ENCODE measurements at places on chromosomes 4 and X.
A peak's percentile ranks its signal among the peaks of the same experiment; 100 is the strongest.

- no peak for DNase-seq
Observed at GRCh38 chr4:147756417-147756816, 24.5 kb downstream of the ARHGAP10 start.

DNA sequence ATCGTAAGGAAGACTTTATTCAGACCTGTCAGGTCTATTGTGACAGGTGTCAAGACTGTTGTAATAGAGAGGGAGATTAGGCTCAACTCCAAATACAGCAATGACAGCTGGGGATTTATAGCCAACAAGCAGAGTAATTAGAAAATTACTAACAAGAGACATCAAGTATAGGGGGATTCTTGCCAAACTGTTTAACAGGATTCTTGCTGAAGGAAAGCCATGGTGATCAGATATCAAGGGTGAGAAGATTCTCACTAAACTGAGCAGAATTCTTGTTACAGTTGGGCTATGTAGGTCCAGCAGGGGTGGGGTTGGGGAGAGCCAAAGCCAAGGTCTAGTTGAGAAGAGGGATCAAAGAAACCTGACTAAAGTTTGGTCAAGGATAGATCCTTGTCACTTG is 461.0 kb upstream of the GALNT7 start:
- DNase-seq, result no peak

DNA sequence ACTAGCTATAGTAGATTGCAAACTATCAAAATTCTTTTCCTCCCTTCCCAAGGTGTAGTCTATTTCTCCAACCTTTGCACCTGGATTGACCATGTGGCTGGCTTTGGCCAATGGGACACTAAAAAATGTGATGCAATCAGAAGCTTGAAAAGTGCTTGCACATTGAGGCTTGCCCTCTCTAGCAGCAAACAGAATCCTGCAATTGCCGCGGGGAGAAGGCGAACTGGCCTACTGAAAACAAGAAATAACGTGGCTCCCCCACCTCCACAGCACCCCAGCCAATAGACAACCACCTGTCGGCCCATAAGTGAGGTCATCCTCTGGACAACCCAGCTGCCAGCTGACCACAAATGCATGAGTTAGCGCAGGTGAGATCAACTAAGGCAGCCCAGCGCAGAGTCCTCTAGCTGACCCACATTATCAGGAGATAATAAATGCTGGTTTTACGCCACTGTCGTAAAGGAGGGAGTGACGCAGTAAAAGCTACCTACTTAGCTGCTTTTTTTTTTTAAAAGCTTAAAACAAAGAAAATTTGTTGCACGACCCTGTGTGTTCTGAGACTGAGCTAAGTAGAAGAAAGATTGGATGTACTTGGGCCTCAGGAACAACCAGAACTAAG is 95.2 kb downstream of the GK start:
- no peak for DNase-seq

GRCh38 chr4:123025398-123025797 is 103.0 kb upstream of the NUDT6 start:
- DNase-seq, result no peak

- no peak for DNase-seq
Observed at GRCh38 chr4:104210420-104210819, 284.3 kb downstream of the CXXC4 start.

GRCh38 chrX:71930298-71930697 is 19.7 kb downstream of the NHSL2 start:
- DNase-seq, result no peak

- DNase-seq, result peak; percentile 95
Observed at GRCh38 chr4:185559915-185560281, 24.6 kb upstream of the PDLIM3 start.

DNA sequence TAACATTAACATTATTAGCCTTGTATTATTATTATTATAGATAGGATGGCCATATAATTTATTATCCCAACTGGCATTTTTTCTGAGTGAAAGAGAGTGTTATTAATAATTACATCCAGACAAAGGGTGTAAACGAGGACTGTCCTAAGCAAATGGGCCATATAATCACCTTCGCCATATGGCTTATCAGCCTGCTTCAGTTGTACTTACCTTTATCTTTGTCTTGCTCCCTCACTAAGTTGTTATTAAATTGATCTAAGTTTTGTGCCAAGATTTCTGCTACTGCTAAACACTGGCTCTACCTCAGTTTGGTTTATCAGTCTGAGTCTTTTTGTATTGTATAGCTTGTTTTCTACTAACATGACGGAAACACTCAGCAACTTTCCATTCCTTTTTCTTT is 76.9 kb downstream of the STIM2 start:
- no peak for DNase-seq

DNA sequence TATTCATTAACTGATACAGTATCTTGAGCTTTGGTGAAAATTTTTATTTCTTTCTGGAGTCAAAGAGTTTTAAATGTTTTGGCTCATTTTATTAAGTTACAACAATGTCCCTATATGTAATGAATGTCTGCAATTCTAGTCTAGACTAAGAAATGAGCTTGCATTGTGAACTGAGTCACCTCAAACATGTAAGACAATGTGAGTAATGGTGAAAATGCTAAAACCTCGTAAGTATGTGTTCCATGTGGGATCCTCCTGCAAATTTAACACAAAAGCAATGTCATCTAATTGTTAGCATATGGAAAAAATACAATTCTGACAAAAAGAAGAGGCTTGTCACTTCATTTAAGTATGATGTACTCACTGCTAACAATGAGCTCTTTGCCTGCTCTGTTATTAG is 480.5 kb upstream of the FSTL5 start:
- DNase-seq, result no peak

DNA sequence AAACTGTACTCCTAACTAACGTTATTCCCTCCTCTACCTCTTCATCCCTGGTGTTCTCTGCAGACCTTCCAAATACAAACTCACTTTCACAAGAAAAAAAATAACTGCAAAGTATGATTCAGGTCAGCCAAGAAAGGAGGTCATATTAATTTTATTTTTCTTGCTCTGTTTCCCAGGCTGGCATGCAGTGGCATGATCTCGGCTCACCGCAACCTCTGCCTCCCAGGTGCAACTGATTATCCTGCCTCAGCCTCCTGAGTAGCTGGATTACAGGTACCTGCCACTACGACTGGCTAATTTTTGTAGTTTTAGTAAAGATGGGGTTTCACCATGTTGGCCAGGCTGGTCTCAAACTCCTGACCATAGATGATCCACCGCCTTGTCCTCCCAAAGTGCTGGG is 156.6 kb downstream of the CHIC2 start:
- no peak for DNase-seq

GRCh38 chr4:153531000-153531358 is 64.8 kb downstream of the TMEM131L start:
- DNase-seq, result no peak

GRCh38 chrX:115912372-115912897 is 258.1 kb upstream of the AGTR2 start:
- DNase-seq, result peak; percentile 57

DNA sequence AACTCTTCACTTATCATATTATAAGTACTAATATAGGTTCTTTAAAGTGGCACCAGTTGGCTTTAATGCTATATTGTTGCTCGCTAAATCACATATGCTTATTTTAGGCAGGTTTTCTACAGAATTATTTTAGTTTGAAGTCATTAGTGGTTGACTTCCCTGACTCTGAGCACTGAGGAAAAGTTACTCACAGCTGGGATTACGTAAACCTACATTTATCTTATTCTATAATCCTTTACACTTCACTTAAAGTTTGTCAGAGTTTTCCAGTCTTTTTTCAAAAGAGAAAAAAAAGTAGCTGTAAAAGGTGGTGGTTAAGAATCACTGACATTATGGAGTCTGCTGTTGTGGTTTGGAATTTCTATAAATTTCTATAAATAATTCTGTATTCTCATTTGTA is 5.8 kb downstream of the UGT2B4 start:
- no peak for DNase-seq

- no peak for DNase-seq
Observed at GRCh38 chrX:66144258-66144657, 19.8 kb upstream of the HEPH start.

GRCh38 chrX:70253377-70254062 is 6.5 kb downstream of the P2RY4 start:
- DNase-seq, result no peak

DNA sequence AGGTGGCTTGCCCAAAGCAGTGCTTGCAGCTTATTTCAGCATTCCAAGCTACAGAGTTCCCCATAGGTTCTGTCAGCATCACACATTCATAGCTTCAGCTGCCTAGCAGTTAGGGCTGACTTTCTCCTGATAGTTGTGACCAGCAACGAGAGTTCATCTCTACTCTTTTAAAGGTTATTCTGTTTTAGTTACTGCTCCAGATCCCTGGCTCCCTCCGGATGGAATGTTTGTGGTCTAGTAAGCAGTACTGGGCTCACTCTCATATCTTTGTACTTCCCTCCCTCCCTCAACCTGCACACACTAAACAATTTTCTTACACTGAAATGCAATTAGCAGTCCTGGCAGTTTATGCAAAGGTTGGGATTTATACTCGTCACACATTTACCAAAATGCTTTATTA is 43.9 kb downstream of the PTTG2 start:
- DNase-seq, result no peak

DNA sequence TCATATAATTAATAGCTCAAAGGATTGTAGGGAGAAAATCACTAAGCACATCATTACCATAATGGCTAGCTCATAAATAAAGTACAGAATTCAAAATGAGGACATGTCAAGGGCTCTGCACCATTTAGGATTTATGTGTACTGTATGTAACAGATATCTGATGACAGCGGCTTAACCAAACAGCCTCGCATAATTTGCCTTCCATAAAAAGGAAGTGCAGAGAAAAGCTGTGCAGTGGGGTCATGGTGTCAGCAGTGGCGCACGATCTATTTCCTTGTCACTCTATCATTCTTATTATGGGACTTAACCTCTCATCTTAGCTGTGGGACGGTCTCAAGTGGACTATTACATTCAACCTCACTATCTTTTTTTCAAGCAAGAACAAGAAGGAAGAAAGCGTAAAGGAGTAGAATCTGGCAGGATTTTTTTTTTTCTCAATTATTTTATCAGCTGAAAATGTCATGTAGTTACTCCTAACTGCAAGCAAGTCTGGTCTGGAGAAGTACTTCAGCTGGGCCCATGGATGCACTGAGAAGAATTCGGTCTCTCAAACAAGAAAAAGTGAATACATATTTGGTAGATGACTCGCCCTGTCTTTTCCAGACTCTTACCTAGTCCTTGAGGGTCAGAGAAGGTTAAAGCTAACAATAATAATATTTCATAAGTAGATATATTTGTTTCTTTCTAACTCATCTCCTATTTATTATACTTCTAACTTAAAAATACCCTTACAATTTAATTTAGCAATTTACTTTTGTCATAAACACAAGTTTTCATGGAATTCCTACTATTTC is 94.6 kb downstream of the COX18 start:
- DNase-seq, result no peak

GRCh38 chr4:66929748-66930147 is 615.6 kb downstream of the CENPC start:
- no peak for DNase-seq

DNA sequence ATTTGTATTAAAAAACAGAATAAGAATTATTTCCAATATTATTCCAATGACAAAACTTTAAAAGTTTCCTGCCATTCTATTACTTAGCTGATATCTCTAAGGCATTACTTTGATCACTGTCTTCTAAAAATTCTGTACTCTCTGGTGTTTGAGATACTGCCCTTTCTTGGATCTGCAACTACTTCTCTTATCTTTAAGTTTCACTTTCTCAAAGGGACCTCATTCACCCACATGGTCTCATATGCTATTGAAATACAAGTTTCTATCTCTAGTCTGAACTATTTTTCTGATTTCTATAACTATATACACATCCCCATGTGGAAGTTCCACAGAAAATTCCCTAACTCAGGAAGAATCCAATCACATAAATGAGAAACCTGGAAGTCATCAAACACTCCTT is 22.2 kb downstream of the TMPRSS11E start:
- DNase-seq, result no peak

DNA sequence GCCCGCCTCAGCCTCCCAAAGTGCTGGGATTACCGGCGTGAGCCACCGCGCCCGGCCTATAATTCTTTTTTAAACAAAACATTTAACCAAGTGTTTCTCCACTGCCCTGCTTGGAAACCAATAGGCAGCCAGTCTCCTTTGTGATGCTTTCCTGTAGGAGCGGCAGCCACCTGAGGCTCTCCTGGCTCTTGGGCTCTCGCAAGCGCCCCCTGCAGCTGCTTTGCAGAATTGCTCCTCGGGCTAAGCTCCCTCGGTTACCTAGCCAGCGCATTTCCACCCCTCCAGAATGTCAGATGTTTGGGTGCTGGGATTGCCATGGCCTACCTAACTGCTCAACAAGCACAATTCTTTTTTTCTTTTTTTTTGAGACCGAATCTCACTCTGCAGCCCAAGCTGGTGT is 7.7 kb downstream of the S100P start:
- DNase-seq, result peak; percentile 46

GRCh38 chrX:43998374-43998773 is 25.2 kb upstream of the NDP start:
- DNase-seq, result no peak

DNA sequence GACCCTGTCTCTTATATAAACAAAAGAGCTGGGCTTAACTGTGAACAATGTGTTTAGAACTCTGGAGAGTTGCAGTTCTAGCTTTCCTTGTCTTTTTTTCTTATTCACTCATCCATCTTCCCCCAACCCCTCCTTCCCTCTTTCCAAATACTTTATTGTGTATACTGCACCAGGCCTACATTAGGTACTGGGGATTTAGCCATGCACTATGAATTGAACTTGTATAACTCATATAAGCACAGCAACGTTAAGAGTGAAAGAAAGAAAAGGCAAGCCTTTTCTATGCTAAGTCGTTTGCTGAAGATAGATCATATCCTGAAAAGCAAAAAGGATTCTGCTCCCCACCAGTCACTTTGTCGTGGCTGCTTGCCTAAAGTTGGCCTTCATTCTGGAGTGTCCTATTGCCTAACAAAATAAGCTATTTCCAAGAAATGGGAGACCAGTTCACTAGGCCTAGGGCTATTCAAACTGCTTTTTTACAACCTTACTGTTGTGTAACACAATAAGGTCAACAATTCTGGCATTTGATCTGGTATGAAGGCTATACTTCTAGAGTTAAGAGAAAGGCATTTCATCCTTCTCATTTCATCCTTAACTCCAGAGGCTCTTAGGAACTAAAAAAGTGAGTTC is 32.2 kb downstream of the CCNI start:
- DNase-seq, result no peak

DNA sequence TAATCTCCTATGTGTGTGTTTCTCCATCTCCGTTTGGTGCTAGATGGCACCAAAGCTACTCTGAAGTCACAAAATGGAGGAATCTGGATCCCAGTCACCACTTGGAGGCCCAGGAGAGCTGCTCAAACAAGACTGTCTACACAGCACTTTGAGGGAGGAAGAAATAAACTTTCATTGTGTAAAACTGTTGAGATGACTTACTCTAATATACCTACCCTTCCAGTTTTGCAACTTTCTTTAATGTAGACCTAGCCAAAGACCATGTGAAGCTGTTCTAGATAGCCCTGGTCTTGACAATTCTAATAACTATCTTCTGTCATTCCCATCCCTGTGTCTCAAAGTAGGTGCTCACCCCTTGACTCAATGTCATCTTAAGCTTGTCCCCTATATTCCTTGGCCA is 52.8 kb upstream of the TAB3 start:
- no peak for DNase-seq

- DNase-seq, result no peak
Observed at GRCh38 chrX:133177202-133177601, 41.0 kb downstream of the TFDP3 start.

GRCh38 chr4:60611762-60612496 is 588.2 kb upstream of the ADGRL3 start:
- no peak for DNase-seq
